Midbrain (tissue), 1 donor: ENCODE measurements at places on chromosomes 1 and 21.

- DNase-seq: peak; percentile 89
Observed at GRCh38 chr1:210250998-210251679, 18.5 kb downstream of the SERTAD4 start.

GRCh38 chr1:211732293-211732980 is 57.0 kb upstream of the NEK2 start:
- no peak for DNase-seq

DNA sequence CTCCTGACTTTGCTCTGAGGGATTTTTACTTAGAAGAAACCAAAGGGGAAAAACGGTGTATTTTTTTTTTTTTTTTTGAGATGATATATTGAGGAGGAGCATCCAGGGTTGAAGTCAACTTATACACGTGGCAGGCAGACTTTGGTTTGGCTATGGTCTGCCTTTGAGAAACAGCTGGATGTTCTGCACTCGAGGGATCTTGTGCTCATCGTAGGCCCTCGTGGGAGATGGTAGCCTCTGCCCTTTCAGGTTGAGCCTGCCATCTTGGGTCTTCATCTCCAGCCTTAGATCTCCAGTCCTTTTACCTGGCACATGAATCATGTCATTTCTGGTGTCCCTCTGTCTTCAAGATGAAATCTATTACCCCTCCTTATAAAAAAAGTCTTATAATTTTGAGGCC is 67.1 kb upstream of the UBE2U start:
- no peak for DNase-seq

GRCh38 chr1:221759436-221759835 is 17.5 kb upstream of the DUSP10 start:
- no peak for DNase-seq

GRCh38 chr1:54239035-54239383 is 39.0 kb downstream of the MRPL37 start:
- DNase-seq: no peak

GRCh38 chr1:118989006-118989815 is 1.1 kb upstream of the TBX15 start:
- no peak for DNase-seq

DNA sequence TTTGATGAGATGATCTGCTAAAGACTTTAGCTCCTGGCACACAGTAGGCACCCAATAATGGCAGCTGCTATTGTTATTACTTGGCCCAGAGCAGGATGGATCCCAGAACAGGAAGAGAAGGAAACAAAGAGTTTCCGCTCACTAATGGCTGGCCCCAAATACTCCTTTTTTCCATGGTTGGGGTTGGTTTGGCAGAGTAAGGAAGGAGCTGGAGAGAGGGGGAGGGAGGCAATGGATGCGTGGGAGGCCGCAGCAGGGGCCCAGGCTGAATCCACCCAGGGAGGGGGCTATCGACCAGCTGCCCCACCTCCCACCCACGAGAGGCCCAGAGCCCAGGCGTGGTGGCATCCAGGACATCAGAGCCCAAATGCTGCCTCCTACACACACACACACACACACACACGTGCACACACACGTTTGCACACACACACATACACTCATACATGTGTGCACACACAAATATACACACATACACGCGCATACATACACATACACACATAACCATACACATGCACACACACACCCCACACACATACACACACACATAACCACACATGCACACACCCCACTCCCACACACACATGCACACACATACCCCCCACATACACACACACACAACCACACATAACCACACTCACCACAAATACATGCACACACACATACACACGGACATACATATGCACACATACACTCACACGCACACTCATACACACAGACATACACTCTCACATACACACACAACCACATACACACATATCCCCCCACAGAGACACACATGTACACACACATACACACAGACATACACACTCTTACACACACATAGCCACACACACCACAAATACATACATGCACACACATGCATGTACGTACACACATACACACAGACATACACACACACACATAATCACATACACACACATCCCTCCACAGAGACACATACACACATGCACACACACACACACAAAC is 25.2 kb downstream of the C1QB start:
- no peak for DNase-seq

DNA sequence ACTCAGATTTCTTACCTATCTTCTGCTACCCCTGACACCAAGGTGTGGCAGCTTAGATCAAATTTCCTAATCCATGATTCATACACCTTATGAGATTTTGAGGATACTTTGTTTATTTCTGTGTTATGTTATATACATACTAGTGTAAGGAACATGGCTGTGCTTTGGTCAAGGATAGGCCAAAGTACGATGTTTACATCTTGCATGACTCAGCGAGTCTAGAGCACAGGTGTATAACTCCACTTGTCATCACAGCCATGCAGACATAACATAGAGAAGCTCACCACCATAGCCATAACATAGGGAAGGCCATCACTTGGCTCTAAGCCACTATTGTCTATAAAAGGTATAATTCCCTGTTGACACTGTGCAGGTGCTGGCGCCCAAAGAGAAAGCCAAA is 61.2 kb downstream of the GBP6 start:
- no peak for DNase-seq

DNA sequence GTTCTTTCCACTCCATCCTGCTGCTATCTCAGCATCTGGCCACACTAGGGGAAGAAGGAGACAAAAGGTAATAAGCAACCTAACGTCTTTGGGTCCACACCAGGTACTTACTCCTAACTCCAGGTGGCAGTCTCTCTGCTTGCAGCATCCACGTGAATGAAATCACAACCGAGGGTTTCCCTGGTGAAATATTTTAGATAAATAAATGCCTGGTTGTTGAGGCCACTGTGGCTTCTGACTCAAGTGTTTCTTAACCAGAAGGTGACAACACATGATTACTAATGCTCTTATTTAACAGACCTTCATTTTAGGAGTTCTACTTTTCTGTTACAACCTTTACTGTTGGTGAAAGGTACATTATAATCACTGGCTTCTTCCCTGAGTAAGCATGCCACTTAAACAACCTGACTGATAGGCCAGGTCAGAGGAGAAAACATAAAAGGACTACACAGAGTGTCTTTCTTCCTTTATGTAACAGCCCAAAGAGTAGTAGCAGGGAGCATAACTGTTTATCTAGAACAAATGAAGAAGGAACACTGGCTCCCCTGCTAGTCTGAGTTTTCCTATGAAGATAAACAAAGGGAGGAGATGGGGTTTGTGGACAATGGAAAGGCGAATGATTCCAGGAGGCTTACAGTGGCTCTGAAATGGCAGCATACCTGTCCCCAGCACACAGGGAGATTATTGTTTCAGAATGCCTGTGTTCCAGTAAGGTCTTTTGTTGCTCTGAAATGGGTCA is 59.9 kb downstream of the SYT6 start:
- DNase-seq: no peak

- DNase-seq: no peak
Observed at GRCh38 chr21:34043333-34043732, 30.0 kb upstream of the MRPS6 start.

DNA sequence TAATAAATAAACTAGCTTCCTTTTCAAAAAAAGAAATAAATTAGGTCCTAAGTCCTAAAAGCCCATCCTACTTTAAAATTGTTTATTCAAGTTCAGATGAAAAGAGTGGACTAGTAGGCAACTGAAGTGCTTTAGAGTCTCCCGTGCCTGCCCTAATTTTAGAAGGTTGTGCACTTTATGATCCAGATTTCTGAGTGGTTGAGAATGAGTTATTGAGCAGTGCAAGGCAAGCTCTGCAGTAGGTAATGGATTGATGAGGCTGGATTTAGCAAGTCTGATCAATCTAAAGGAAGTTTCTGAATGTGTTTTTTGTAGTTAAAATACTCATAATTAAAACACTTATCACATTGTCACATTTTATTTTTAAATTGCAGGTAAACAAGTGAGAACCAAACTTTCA is 13.0 kb downstream of the GGPS1 start:
- no peak for DNase-seq

DNA sequence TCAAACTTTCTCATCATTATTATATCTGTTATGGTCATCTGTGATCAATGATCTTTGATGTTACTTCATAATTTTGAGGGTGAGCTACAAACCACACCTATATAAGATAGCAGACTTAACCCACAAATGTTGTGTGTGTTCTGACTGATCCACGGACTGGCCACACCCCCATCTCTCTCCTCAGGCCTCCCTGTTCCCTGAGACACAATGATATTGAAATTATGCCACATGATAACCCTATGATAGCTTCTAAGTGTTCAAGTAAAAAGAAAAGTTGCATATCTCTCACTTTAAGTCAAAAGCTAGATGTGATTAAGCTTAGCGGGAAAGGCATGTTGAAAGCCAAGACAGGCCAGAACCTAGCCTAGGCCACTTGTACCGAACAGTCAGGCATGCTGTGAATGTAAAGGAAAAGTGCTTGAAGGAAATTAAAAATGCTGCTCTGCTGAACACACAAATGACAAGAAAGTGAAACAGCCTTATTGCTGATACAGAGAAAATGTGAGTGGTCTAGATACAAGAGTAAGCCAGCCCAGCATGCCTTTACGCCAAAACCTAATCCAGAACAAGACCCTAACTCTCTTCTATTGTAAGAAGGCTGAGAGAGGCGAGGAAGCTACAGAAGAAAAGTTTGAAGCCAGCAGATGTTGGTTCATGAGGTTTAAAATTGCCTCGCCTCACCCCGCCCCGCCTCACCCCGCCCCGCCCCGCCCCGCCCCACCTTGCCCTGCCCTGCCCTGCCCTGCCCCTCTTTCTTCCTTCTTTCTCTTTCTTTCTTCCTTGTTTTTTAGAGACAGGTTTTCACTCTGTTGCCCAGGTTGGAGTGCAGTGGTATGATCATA is 16.5 kb downstream of the CTSS start:
- DNase-seq: no peak

DNA sequence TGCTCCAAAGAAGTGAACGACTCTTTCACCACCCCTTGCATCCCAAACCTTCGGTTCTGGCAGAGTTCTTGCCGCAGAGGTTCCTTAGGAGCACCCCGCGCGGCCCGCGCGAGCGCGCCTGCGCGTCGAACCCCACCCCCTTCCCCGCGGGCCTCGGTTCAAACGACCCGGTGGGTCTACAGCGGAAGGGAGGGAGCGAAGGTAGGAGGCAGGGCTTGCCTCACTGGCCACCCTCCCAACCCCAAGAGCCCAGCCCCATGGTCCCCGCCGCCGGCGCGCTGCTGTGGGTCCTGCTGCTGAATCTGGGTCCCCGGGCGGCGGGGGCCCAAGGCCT is at the start of gene C1orf56:
Gene C1orf56, plus strand, starts transcription at position 161 of the 334 bp plus-strand sequence. Its CDS starts 97 bp downstream, at position 258.
- DNase-seq: peak; percentile 86

GRCh38 chr1:40651138-40651857 is 14.2 kb downstream of the RIMS3 start:
- no peak for DNase-seq
